Naive thymus-derived CD4-positive, alpha-beta T cell (primary cell): ENCODE measurements at places on chromosomes 12 and 14. TPM values are rescaled to one million over a fixed set of nuclear protein-coding genes. Genes with fewer than 3 reads are reported as not detected.

The SERPINA1 gene
- total RNA-seq, result 0.51 TPM

The CIROP gene
- not detected in 2 replicates for total RNA-seq

The ATG101 gene
- 34.3 and 34.6 TPM in 2 replicates for total RNA-seq

The ETFRF1 gene
- total RNA-seq, result 39.5 TPM

The PNMA1 gene
- total RNA-seq, result 37.1 TPM

The PTGDR gene
- 2.6 TPM for total RNA-seq

The KRT71 gene
- not detected for total RNA-seq

The KRT75 gene
- not detected for total RNA-seq

The PRORP gene
- 39.6 TPM for total RNA-seq

DNA sequence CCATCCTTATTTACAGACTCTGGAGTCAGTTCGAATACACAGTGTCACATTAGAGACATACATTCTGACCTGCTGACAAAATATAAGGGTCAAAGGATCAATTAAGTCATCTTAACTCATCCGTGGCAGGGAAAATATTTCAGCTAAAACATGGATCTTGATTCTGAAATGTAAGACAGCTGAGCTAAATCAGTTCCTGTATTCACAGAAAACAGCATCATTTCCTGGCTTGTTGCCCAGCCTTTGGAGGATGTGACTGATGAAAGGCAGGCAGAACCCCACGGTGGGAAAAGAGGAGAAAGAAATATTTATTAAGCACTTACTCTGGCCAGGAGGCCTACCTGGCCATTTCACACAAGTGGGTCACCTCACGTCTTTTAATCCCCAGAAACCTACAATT lies 101.9 kb downstream of the GAS2L3 start:
- H3K27me3 ChIP-seq, result no peaks in the 10 kb centered on the region
- H3K4me1 ChIP-seq, result no peaks in the 10 kb centered on the region
- no peaks in the 10 kb centered on the region for H3K36me3 ChIP-seq
- DNase-seq, result no peak

GRCh38 chr12:118984161-118984943 lies 3.0 kb downstream of the SRRM4 start:
- no peak overlapping the region for H3K4me3 ChIP-seq
- no peaks in the 10 kb centered on the region for H3K4me1 ChIP-seq
- H3K36me3 ChIP-seq, result no peaks in the 10 kb centered on the region

- no peak overlapping the region for H3K27ac ChIP-seq
- no peaks in the 10 kb centered on the region for H3K27me3 ChIP-seq
- no peak overlapping the region for H3K4me3 ChIP-seq
- no peaks in the 10 kb centered on the region for H3K4me1 ChIP-seq
- H3K36me3 ChIP-seq, result no peaks in the 10 kb centered on the region
These were observed 74.6 kb upstream of the OSBPL8 start for GRCh38 chr12:76634133-76634532.

DNA sequence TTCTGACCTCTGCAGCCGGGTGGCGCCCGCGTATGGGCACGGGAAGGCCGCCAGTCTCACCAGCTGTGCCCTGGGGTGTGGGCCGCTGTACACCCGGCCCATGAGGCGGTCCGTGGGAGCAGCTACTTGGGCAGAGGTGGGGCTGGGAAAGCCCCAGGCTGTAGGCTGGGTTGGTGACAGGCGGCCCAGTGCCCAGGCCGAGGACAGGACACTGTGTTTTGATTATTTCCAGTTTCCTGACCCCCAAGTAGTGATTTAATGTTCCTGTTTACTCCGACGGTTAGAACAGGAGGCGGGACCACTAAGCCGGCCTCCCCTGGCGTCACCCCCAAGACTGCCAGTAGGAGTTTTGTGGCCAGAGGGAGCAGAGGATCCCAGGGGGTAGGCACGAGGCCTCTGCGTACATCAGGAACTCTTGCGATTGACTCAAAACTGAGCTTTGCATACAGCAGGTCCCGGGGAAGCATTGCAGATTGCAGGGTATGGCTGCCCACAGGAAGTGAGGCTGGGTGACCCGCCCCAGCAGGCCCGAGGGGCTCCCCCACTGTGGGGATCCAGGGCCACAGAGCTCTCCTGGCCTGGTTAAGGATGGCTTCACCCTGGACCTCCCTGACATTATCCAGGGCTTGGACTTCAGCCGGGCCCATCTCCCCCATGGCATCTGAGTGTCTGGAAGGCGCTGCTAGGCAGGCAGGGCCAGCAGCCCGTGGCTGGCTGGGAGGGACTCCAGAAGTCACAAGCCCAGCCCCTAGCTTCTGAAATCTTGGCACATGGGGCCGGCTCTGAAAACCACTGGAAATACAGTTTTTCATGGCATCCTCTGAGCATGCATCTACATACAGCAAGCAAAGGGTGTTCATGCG lies 42.5 kb upstream of the DIO3 start:
- H3K27ac ChIP-seq, result no peak overlapping the region
- H3K36me3 ChIP-seq, result no peaks in the 10 kb centered on the region
- no peak for DNase-seq
- no peak overlapping the region for H3K4me3 ChIP-seq
- H3K27me3 ChIP-seq, result no peaks in the 10 kb centered on the region

GRCh38 chr12:94845110-94845509 lies 158.4 kb downstream of the NDUFA12 start:
- DNase-seq, result no peak
- H3K4me3 ChIP-seq, result no peak overlapping the region
- H3K4me1 ChIP-seq, result no peaks in the 10 kb centered on the region
- no peak overlapping the region for H3K27ac ChIP-seq
- no peaks in the 10 kb centered on the region for H3K36me3 ChIP-seq
- H3K27me3 ChIP-seq, result no peaks in the 10 kb centered on the region

GRCh38 chr12:104473374-104473983 lies 16.7 kb downstream of the CHST11 start:
- H3K36me3 ChIP-seq, result no peaks in the 10 kb centered on the region
- H3K27me3 ChIP-seq, result no peaks in the 10 kb centered on the region
- DNase-seq, result no peak
- no peak overlapping the region for H3K27ac ChIP-seq
- peak overlapping the region; percentile 14 for H3K4me3 ChIP-seq

DNA sequence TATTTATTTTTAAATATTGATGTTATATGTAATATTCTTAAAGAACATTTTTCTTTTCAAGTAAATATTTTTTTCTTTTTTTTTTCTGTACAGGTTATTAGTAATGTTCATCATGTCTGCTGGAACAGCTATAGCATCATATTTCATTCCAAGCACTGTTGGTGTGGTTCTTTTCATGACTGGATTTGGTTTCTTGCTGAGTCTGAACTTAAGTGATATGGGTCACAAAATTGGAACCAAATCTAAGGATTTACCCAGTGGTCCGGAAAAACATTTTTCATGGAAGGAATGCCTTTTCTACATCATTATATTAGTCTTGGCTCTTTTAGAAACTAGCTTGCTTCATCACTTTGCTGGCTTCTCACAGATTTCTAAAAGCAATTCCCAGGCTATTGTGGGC lies 23.2 kb downstream of the PCNX4 start:
- no peak for DNase-seq
- H3K27me3 ChIP-seq, result no peaks in the 10 kb centered on the region
- H3K36me3 ChIP-seq, result peaks cover 3% of the 10 kb centered on the region

DNA sequence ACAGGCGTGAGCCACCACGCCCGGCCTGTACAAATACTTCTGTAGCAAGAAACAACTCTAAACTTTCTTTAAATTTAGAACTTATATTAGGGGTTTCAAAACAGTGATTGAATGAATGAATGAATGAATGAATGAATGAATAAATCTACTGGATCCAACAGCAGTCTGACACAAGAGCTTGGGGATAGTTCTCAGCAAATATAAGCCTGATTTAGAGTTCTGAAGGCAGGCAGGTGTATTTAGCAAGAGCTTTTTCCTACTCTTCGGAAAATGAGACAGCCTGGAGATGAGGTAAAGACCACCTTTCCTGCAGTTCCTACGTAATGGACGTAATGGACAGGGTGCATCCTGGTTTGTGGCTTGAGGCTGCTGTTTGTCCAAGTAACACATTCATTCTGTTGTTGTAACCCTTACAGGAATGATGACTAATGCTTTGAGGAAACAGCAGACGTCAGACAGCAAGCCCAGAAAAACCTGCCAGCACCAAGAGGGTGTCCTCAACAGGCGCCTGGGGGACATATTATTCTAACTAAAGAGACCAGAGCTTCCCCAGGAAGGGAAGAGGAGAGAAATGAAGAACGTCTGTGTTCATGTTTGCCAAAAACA lies 277.4 kb upstream of the SOX5 start:
- H3K27ac ChIP-seq, result no peak overlapping the region
- H3K36me3 ChIP-seq, result no peaks in the 10 kb centered on the region
- DNase-seq, result no peak
- no peaks in the 10 kb centered on the region for H3K27me3 ChIP-seq
- no peaks in the 10 kb centered on the region for H3K4me1 ChIP-seq

- no peaks in the 10 kb centered on the region for H3K27me3 ChIP-seq
- peaks cover 4% of the 10 kb centered on the region for H3K36me3 ChIP-seq
- H3K4me3 ChIP-seq, result no peak overlapping the region
- H3K4me1 ChIP-seq, result no peaks in the 10 kb centered on the region
- DNase-seq, result no peak
- H3K27ac ChIP-seq, result no peak overlapping the region
These were observed 72.0 kb downstream of the SYNE3 start for GRCh38 chr14:95444132-95445129.

GRCh38 chr14:94237983-94238382 lies 55.1 kb downstream of the SERPINA10 start:
- no peak overlapping the region for H3K27ac ChIP-seq
- no peaks in the 10 kb centered on the region for H3K4me1 ChIP-seq
- no peaks in the 10 kb centered on the region for H3K27me3 ChIP-seq
- no peaks in the 10 kb centered on the region for H3K36me3 ChIP-seq

DNA sequence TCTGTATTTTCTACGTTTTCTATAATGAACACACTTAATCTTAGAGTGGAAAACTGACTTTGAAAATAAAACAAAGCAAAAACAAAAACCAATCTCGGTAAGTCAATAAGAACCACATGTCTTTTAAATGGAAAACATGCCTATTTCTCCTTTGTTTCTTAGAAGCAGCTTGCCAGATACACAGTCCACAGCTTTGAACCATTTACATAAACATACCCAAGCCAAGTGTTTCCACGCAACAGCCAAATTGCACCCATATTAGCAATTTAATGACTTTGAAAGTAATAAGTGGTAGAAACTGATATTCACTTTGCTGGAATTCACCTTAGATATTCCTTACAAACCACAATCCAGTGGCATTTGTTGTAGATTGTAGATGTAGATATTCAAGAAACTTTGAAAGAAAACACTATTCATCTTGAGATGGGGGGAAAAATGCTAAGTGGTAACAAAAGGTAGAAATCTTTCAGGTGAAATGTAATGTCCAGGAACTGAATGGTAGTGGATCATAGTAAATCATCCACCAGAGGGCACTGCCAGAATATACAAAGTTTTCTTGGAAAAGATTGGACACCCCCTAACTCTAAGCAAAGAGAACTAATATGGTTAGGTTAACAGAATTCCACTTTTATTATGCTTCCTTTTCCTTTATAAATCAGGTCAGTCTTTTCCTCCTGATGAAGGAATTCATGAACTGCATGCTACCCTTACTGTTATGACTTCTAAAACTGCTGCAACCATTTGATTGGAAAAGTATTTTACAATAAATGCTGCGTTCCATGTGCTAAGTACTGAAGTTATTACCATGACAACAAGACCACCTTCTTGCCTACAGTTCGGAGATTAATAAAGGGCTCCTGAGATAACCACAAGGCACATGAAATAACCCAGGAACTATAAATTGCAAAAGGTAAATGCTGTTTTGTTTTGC lies 69.8 kb downstream of the RERG start:
- H3K36me3 ChIP-seq, result no peaks in the 10 kb centered on the region
- DNase-seq, result peak; percentile 1
- no peaks in the 10 kb centered on the region for H3K4me1 ChIP-seq

DNA sequence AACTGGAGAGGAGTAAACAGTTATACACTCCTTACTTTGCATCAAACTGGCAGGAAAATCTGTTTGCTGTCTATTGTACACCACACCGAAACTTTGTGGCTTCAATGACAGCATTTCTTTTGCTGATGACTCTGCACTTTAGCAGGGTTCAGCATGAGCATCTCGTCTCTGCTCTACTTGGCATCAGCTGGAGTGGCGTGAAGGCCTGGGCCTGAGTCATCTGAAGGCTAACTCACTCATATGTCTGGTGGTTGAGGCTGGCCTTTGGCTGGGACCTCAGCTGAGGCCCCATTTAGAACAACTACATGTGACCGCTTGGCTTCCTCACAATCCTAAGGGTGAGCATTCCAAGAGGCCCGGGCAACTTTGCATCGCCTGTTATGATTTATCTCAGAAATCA lies 28.7 kb upstream of the REP15 start:
- no peaks in the 10 kb centered on the region for H3K36me3 ChIP-seq
- H3K4me3 ChIP-seq, result no peak overlapping the region
- H3K27ac ChIP-seq, result no peak overlapping the region
- no peaks in the 10 kb centered on the region for H3K4me1 ChIP-seq
- no peak for DNase-seq

GRCh38 chr12:91628656-91629055 lies 446.0 kb upstream of the DCN start:
- no peaks in the 10 kb centered on the region for H3K36me3 ChIP-seq
- H3K4me3 ChIP-seq, result no peak overlapping the region
- H3K4me1 ChIP-seq, result no peaks in the 10 kb centered on the region
- H3K27me3 ChIP-seq, result no peaks in the 10 kb centered on the region
- no peak for DNase-seq

GRCh38 chr12:63844391-63845341 lies at the start of gene SRGAP1:
Gene SRGAP1 (plus strand): TSS chr12:63844700. CDS start chr12:63844817, 117 bp downstream.
- no peaks in the 10 kb centered on the region for H3K4me1 ChIP-seq
- DNase-seq, result no peak
- H3K27me3 ChIP-seq, result peaks cover 11% of the 10 kb centered on the region

DNA sequence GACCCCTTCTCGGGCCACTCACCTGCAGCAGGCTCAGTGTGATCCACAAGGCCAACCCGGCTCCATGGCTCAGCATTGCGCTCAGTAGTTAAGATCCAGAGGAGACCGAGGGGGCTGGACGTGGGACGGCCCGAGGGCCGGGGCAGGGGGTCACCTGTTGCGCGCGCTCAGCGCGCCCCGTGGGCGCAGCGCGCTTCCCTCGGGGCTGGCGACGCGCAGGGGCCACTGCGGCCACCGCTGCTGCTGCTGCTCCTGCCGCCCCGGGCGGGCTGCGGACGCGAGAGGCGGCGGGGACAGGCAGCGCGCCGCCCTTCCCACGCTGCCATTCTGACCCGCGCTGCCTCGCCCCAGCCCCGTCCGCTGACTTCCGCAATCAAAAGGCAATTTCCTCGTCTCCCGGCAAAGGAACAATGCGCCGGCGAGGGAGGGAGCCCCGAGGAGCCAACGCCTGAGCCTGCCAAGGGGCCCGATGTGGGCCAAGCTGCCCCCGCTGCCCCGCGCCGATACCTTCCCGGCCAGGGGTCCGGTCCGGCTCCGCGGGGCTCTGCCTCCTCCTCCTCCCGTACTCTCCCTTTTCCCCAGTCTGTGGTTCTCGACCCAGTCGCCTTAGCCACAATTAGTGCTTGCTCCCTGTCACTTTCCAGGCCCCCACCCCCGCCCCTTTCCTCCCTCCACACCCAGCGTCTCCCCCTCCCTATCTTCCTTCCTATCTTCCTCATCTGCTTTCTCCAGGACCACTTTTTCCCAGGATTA lies 27.3 kb downstream of the PTPRB start:
- H3K27me3 ChIP-seq, result peaks cover 5% of the 10 kb centered on the region
- H3K4me1 ChIP-seq, result no peaks in the 10 kb centered on the region
- H3K36me3 ChIP-seq, result no peaks in the 10 kb centered on the region
- H3K4me3 ChIP-seq, result no peak overlapping the region
- DNase-seq, result no peak
- no peak overlapping the region for H3K27ac ChIP-seq
